Right atrium auricular region (tissue), 2 donors: ENCODE measurements at places on chromosomes 13 and 19.

GRCh38 chr19:29761575-29762232 is 46.6 kb upstream of the C19orf12 start:
- no peak for DNase-seq

- DNase-seq: no peak
Observed at GRCh38 chr13:52003541-52003940, 7.7 kb downstream of the ATP7B start.

DNA sequence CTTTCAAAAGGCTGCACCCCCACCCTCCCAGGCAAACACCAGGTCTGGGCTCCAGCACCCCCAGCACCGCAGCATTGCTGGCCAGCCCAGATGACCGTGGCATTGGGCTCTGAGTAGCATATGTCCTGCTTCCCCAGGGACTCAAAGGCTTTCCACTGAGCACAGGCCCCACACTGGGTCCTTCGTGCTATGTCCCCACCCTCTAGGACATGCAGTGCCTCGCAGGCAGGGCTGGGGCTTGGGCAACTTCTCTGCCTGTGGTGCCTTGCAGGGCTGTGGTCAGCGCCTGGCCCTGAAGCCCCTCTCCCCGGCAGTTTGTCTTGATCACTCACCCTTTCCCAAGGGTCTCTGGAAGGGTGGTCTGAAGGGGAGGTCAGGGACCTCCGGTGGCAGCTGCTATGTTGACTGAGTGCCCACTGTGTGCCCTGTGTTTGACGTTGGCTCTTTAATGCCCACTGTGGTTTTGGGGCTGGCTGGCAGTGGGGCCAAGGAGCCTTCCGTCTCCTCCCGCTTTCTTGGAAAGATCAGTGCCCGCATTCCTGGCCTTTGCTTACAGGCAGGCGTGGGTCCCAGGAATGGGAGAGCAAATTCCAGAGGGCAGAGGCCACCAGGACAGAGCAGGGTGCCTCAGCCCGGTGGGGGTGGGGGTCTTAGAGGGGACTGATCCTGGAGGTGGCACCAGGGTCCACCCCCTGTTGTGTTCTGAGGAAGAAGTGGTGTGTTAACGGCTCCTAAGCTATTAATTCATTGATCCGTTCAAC is 20.3 kb upstream of the CRTC1 start:
- no peak for DNase-seq

GRCh38 chr13:109869312-109870237 is 83.2 kb upstream of the IRS2 start:
- peak; percentile 86 for DNase-seq

GRCh38 chr13:98350746-98351330 is 173.8 kb upstream of the RNF113B start:
- DNase-seq: no peak

GRCh38 chr13:97979051-97979450 is 25.6 kb downstream of the IPO5 start:
- no peak for DNase-seq

DNA sequence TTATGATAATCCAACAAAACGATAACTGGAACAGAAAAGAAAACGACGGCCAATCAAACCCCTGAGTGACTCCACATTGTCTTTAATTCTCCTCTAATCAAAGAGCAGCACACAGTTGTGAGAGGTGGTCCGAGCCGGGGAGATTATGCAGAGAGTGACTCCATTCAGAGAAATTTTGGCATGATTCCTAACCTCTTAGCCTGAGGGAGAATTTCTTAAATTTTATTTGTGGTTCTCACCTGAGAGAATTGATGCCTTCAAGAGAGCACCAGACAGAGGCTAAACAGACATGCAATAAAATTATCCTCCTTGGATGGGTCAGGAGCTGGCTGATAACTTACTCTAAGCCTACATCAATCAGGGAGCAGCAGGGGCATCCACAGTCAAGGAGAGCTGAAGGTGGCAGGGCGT is 310.0 kb upstream of the KLF12 start:
- DNase-seq: no peak

GRCh38 chr13:106528718-106529414 is 6.6 kb downstream of the EFNB2 start:
- no peak for DNase-seq

- no peak for DNase-seq
Observed at GRCh38 chr19:35569281-35569781, 5.9 kb upstream of the ATP4A start.

GRCh38 chr13:84563611-84564010 is 681.3 kb upstream of the SLITRK1 start:
- DNase-seq: no peak

DNA sequence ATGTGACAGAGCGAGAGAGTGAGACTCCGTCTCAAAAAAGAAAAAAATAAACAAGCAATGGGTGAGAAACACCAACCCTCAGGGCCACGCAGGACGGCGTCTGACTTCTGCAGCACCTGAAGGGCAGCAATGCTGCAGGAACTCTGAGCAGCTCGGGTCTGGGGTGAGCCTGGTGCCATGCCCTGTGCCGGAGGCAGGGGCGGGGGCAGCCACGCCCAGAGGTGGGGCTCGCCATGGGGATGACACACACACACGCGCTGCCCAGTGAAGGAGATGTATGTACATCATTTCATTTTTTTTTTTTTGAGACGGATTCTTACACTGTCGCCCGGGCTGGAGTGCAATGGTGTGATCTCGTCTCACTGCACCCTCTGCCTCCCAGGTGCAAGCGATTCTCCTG is 24.3 kb downstream of the GPX4 start:
- DNase-seq: no peak

GRCh38 chr13:97381189-97381588 is 52.8 kb upstream of the RAP2A start:
- DNase-seq: no peak

GRCh38 chr19:10618846-10619245 is 6.5 kb upstream of the SLC44A2 start:
- no peak for DNase-seq

- DNase-seq: peak; percentile 87
Observed at GRCh38 chr13:113647351-113648215, 10.4 kb downstream of the ATP4B start.

- DNase-seq: no peak
Observed at GRCh38 chr19:40407714-40408597, 5.2 kb downstream of the PRX start.

- DNase-seq: no peak
Observed at GRCh38 chr19:1466461-1467214, 12.4 kb downstream of the C19orf25 start.

- peak; percentile 79 for DNase-seq
Observed at GRCh38 chr19:47305309-47305751, 4.3 kb upstream of the C5AR1 start.

GRCh38 chr19:48627865-48628314 is 8.6 kb downstream of the SPHK2 start:
- no peak for DNase-seq

- no peak for DNase-seq
Observed at GRCh38 chr13:113926951-113927660, 46.8 kb downstream of the C13orf46 start.

GRCh38 chr19:47446534-47447469 is 24.9 kb downstream of the SLC8A2 start:
- DNase-seq: no peak

DNA sequence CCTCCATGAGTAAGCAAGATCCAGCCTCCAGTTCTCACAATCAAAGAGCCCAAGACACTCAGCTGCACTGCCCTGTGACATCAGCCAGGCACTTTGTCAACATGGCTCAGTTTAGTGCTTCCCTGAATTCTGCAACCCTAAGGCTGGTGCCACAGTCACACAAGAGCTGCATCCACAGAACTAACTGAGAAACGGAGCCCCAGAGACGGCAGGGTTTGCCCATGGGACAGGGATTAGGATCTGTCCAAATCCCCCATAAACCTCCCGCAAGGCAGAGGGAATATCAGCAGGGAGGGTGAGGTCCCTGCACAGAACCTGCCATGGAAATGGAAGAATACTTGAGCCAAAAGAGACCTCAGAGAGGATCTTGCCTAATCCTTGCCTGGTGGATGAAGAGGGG is 70.4 kb upstream of the UQCRFS1 start:
- no peak for DNase-seq

DNA sequence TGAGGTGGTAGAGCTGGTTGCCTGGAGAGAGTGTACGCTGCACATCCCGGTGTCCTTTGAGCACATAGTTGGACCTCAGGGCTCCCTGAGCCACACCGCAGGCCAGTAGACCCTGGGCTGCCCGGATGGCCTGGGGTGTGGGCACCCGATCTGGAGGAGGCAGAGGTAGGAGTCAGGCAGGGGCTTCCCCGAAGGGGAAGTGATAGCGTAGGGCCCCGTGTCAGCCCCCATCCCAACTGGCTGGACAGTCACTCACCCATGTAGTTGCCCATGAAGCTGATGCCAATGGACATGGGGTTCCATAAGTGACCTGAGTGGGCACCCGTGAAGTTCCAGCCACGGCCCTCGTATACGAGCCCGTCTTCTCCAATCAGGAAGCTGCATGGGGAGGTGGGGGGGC is 3.6 kb downstream of the PGLYRP1 start:
- no peak for DNase-seq

DNA sequence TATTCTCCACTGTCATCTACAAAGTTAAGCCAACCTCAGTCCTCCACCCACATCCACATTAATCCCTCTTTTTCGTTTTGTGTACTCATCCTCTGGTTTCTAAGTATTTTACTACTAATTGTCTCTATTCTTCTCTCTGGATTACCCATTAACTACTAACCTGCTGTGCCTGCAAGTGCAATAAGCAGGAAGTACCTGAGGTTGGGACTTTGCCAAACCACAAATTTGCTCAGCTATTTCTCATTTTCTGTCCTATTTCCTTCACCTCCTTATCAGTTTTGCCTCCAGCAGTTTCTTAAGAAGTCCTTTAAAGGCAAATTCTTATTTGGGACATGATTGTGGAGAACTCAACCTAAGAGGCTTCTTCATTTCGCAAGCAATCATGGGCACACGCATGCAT is 1708.9 kb downstream of the SLITRK5 start:
- no peak for DNase-seq

DNA sequence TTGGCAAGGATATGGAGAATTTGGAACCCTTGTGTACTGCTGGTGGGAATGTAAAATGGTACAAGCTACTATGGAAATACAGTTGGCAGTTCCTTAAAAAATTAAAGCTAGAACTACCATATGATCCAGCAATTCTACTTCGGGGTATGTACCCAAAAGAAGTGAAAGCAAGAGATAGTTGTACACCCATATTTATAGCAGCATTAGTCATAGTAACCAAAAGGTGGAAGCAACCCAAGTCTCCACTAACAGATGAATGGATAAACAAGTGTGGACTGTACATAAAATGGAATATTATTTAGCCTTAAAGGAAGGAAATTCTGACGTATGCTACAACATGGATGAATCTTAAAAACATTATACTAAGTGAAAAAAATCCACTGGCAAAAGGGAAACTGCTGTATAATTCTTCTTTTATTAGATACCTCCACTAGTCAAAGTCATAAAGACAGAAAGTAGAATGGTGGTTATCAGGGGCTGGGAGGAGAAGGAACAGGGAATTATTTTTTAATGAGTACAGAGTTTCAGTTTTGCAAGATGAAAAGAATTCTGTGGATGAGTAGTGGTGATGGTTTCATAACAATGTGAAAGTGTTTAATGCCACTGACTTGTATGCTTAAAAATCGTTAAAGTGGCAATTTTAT is 141.6 kb downstream of the RXFP2 start:
- DNase-seq: no peak

- DNase-seq: no peak
Observed at GRCh38 chr13:103349211-103349980, 283.2 kb upstream of the SLC10A2 start.

- no peak for DNase-seq
Observed at GRCh38 chr19:8630796-8631424, 477 bp downstream of the NFILZ start.

DNA sequence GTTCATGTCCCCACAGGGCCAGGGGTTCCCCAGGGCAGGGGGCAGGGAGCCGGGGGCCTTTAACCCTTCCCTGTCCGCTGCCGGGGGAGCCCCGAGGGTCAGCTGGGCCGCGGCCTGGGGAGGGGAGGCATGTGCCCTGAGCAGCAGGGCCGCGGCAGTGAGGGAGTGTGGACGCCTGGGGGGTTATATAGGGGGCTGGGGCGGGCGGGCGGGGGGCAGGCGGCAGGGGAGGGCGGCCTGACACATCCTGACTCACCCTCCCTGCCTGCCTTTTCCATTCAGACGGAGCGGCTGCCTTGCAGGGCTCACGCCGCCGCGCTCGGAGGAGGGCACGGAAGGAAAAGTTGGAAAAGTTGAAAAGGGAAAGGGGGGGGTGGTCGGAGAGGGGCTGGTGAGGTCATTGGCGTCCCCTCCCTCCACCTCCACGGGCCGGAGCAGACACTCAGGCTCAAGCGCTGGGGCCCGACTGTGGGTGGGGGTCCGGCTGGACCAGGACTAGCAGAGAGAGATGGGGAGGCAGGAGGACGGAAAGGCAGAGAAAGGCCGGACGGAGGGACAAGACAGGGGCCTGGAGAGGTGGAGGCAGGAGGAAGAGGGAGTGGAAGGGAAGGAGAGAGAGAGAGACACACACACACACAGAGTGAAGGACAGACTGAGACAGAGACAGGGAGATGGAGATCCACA is at the start of gene IL11:
Gene IL11 (minus strand): TSS at position 159 of the 684 bp plus-strand sequence. CDS start 153 bp downstream, at position 6.
- no peak for DNase-seq

- no peak for DNase-seq
Observed at GRCh38 chr13:26041444-26041843, 10.4 kb downstream of the SHISA2 start.

DNA sequence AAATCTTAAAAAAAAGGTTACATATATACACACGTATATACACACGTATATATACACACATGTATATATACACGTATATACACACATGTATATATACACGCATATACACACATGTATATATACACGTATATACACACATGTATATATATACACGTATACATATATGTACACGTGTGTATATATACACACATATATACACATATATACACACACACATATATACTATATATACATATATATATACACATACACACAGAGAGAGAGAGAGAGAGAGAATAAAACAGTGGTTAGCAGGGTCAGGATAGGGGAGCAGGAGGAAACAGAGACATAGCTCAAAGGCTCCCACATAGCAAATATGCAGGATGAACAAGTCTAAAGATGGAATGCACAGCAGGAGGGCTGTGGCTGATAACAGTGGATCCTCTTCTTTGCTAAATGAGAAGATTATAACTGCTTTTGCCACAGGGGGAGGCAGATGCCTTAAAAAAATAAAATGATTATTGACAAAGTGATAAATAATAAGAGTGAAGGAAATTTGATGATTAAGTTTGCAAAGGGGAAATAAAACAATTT is 714.5 kb downstream of the UQCRFS1 start:
- no peak for DNase-seq

GRCh38 chr19:9848060-9848459 is 12.9 kb downstream of the PIN1 start:
- DNase-seq: no peak

DNA sequence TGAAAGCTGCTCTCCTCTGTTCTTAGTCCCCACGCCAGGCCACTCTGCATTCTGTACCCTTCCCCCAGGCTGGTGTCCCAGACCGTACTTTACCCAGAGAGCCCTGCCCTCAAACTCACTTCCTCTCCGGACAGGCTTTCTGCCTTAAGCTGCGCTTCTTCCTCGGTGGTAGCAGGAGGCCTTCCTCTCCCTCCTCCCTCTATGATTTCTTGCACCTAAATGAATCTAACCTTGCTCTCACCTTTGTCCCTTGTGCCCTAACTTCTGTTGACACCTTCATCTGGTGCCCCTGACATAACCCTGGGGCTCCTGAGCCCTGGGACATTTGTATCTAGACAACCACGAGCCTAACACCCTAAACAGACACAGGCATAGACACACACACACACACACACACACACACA is 29.6 kb upstream of the CEACAM21 start:
- DNase-seq: no peak
